AG10803 (cell line): ENCODE measurements at places on chromosomes 7 and 10.

GRCh38 chr10:3071405-3072198 lies 4.3 kb downstream of the PFKP start:
- DNase-seq, result peak; percentile 61

DNA sequence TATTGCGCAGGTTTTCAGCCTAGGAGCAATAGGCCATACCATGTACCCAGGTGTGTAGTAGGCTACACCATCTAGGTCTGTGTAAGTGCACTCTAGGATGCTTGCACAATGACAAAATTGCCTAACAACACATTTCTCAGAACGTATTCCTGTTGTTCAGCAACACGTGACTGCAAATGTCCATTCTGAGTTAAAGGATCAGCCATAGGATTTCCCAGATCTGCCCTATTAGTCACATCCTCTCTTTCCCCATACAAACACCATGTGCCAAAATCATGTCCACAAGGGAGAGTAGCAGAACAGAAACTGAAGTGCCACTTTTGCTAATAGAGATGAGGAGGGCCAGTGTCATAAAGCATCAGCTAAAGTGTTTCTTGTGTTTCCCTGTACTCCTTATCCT lies 42.6 kb upstream of the AMPH start:
- peak; percentile 89 for DNase-seq

DNA sequence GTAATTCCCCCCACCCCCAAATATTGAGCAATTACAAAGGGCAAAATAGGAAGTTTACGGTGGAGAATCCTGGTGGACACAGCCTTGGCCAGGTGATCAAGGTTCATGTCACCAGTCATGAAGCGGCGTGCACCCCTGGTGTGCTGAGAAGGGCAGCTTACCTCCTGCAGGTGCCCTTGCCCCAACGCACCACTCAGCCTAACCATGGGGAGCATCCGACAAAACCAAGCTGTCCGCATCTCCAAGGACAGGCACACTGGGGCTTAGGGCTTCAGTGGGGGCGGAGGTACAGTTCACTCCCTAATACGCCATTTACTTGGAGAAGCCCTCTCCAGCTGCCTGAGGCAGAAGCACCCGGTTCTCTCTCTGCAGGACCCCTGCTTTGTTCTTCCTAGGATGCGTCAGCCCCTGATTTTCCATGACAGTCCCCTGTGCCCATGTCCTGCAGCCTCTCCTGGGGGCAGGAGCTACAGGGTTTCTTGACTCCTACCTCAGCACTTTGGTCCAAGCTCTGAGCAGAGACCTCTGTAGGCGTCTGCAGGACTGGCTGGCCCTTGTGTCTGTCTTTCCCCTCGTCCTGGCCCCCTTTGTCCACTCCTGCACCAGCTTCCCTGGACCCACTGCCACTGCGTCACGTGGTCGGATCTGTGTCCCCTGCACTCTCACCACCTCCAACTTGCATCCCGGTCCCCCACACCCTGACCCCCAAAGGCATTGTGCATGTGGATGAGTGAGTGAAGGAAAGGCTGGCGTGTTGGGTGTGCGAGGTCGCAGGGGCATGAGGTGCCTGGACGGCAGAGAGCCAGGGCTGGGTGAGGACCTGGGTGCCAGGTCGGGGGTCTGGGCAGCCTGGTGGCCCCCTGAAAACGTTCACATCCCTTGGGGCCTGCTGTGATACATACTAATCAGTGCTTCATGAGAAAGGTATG lies 113.7 kb downstream of the LHPP start:
- no peak for DNase-seq

GRCh38 chr7:145212050-145212449 lies 376.2 kb upstream of the TPK1 start:
- no peak for DNase-seq

DNA sequence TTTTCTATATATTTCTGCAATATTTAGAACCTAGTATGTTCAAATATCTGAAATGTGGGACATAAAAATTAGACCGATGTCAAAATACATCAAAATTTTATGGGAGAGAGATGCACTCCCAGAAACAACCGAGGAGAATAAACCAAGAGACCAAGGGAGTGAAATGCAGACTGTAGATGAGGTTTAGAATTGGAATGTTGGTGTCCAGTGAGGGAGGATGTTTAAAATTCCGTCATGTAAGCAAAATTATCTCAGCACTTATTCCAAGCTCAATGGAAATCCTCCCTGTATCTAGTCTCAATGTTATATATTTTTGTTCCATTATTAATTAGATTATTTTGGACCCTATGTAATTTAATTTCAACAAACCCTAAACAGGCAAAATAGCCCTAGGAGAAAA lies 61.9 kb upstream of the MAGI2 start:
- DNase-seq, result peak; percentile 16
